GM12865 (cell line): ENCODE measurements at places on chromosomes 6 and 20.

DNA sequence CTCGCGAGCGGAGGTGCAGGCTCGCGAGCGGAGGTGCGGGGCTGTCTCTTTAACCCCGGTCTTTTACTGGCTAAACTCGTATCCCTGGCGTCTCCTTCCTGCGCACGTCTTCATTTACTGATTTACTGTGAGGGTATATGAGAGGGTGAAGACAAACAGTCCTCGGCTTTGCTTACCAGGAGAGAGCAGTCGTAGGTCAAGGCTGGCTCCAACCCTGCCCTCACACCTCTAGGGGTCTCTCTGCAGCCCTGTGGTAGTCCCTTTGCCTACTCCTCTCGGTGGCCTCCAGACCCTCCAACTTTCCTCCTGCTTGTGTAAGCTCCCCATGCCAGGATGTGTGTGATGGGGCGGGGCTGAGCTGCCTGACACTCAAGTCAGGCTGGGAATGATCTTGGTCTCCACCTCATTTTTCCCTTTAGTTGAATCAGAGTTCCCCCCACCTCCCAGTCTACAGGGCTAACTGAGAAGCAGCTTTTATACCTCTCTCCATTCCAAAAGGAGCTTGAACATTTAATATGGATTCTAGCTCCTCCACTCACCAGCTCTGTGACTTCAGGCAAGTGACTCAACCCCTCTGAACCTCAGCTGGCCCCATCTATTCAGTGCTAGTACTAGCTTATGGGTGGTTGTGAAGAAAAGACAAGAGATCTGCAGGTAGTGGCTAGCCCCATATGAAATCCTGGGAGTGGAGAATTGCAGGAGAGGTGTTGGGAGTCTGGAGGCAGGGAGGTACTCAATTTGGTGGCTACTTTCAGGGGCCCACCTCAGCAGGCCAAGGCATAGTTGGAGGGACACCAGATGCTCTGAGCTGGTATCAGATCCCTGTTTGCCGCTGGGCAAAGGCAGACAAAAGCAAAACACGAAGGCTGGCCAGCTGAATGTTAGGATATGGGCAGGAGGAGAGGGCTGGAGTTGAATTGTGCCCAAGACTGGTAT is 902 bp downstream of the SLC29A1 start:
- peak; percentile 43 for DNase-seq

GRCh38 chr6:118252474-118252873 is 295.6 kb upstream of the PLN start:
- DNase-seq, result peak; percentile 14

- no peak for DNase-seq
Observed at GRCh38 chr6:94902974-94903628, 674.2 kb upstream of the MANEA start.

DNA sequence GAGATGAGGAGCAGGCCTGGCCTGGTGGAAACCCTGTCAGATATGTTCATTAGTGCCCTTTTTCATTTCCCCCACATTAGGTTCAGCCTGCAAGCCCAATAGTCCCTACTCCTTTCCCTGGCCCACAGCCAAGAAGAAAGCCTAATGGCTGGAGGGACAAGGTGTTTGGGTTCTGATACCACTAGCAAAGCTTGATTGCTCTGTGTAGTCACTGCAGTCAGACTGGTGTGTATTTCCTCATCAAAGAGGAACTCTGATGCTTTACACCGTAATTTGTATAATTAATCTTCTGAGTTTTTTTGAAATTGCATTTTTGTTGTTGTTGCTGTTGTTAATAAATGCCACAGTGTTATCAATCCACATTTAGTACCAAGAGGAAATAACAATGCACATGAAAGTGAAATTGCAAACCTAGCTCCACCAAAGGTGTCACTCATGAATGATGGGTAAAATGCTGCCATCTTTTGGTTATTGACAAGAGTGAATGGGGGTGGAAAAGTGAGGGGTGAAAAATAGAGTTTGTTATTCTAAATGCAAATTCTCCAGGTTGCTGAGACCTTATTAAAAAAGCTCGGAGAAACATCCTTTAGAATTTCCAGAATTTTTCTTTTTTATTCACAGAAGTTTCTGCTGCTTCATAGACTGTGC is 320.2 kb upstream of the POU3F2 start:
- peak; percentile 21 for DNase-seq

GRCh38 chr20:36344517-36345132 is 38.5 kb downstream of the DLGAP4 start:
- peak; percentile 26 for DNase-seq

GRCh38 chr20:12394786-12395185 is 477.1 kb downstream of the BTBD3 start:
- no peak for DNase-seq

DNA sequence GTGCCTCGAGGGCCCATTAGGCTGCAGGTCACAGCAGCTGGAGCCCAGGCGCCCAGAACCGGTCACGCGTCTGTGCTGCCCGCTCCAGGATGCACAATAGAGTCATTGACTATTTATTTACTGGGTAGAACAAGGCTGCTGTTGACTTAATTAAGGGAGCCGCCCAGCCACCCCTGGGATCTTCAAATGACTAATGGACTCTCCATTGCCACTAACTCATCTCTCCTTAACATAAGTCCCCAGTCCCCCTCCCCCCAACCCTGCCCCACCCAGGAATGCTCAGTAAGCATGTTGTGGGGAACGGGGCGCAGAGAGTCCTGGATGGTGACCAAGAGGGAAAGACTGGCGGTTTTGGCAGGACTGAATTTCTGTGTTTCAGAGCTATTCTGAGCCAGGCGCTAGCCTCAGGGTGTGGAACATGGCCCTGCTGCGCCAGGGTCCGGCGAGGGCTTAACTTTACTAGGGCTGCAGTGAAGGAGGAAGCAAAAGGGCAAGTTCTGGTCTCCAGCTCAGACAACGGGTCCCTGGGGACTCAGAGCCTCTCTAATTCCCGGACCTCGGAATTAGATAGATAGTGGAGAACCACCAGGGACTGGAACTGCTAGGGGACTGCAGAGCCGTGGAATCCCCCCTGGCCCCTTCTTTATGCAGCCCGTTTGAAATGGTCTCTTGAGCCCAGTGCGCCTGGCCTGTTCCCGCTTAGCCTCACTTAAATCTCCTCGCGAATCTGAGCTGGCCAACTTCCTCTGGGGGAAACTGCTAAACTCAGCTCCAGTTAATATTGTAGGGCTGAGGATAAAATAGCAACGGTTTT is 1.5 kb upstream of the GRIK2 start:
- DNase-seq, result no peak

GRCh38 chr6:6994796-6995195 is 113.0 kb upstream of the RREB1 start:
- DNase-seq, result no peak

GRCh38 chr6:62103186-62103859 is 182.7 kb downstream of the KHDRBS2 start:
- DNase-seq, result no peak

GRCh38 chr6:150322466-150322871 is 46.3 kb upstream of the IYD start:
- no peak for DNase-seq

- DNase-seq, result no peak
Observed at GRCh38 chr6:3142536-3142935, 14.8 kb downstream of the TUBB2A start.

DNA sequence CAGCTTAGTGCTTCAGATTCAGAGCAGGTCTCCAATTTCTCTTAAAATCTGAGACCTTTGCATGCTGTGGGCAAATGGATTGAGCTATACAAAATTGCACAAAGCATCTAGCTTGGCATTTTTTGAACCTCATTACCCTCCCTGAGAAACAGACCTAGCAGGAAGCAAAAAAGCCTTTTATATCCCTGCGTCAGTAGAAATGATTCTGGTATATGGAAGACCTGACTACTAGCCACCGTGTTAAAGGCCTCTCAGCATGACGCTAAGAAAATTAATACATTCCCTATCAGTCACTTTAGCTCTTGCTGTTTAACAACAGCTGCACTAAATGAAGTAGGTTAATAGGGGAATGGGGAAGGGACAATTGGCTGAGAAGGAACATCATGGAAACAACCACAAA is 110.7 kb upstream of the SMLR1 start:
- DNase-seq, result no peak

DNA sequence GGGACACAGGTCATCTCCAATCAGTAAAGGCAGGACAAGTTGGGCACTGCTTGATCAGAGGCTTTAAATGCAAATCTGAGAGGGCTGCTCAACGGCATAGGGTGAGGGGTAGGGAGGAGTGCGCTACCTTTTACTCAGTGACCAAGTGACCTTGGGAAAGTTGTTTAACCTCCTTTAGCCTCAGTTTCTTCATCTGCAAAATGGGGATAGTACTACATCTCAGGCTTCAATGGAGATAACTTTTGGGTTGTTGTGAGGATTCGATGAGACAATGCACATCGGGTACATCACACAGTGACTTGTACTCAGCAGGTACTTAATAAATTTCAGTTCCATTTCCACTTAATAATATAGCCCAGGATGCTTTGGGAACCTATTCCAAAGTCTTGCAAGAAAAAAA is 22.6 kb downstream of the MDGA1 start:
- DNase-seq, result no peak

DNA sequence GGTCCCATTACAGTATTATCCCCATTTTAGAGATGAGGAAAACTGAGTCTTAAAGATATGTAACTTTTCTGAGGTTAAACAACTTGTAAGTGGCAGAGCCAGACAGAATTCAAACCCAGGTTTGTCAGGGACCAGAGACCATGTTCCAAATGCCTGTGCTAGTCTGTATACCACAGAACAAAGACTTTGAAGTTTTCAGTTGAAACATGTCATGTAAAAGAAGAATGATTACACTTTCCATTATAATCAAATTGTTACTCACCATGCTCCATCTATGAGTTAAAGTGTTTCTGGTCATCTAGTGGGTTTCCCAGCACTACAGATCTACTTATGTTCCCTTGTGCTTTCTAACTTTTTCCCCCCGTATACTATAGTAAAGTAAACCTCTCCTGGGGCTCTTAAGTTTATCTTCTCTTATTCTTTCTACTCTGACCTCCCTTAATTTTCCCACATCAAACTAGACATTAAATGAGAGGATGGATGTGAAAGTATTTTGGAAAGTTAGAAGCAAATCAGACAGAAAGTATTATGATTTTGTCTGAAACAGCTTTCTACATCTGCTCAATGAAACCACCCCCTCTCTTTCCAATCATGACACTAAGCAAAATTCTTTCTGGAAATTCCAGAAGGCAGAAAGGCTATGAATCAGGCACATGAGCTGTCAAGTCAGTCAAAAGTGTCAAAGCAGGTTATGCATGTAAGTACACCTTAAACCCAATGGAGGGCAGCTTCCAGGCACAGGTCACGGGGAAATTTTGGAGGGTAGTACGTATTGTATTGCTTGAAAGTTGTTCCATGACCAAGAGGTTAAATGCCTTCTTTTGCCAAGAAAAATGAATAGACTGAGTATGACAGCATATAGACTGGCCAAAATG is 132.7 kb upstream of the MAP3K7 start:
- no peak for DNase-seq

DNA sequence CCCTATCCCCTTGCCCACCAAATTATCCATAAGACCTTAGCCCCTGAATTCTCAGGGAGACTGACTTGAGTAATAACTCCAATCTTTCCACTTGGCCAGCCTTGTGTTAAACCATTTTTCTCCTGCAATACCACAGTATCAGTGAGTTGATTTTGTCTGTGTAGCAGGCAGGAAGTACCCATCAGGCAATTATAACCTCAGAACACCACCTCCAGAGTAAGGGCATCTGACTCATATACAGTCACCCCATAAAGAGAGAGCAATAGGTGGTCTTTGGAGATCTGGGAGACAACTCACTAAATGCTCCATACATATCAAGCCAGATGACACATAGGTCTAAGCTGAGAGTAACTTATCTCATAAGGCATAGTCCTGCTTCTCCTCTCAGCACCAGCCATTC is 83.7 kb downstream of the FILIP1 start:
- DNase-seq, result no peak

GRCh38 chr20:8318965-8319625 is 187.0 kb downstream of the PLCB1 start:
- no peak for DNase-seq

DNA sequence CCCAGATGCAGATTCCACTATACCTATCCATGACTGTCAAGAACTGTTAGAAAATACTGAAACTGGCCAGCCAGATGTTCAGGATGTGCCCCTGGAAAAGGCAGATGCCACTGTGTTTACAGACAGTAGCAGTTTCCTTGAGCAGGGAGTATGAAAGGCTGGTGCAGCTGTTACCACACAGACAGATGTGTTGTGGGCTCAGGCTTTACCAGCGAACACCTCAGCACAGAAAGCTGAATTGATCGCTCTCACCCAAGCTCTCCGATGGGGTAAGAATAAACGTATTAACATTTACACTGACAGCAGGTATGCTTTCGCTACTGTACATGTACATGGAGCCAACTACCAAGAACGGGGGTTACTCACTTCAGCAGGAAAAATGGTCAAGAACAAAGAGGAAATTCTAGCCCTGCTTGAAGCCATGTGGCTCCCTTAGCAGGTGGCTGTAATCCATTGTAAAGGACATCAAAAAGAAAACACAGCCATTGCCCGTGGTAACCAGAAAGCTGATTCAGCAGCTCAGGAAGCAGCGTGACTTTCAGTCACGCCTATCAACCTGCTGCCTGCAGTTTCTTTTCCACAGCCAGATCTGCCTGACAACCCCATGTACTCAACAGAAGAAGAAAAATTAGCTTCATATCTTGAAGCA is 459.7 kb upstream of the HTR1E start:
- DNase-seq, result peak; percentile 17

DNA sequence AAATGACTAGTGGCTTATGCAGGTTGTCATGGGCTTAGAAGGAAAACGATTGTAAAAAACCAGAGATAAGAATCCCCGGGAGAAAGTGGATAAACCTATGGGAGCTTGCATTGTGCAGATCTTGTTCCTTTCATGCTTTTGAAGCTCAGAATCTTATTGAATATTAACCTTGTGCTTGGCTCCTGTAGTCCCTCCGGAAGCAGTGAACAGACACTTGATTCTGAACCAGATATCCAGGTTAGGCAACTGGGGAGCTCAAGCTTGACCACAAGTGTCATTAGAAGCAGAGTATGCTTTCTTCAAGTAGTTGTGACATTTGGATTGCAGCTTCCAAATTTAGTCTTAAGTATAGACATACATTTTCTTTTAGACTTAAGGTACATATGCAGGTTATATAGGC is 212.6 kb upstream of the MOCS1 start:
- no peak for DNase-seq

DNA sequence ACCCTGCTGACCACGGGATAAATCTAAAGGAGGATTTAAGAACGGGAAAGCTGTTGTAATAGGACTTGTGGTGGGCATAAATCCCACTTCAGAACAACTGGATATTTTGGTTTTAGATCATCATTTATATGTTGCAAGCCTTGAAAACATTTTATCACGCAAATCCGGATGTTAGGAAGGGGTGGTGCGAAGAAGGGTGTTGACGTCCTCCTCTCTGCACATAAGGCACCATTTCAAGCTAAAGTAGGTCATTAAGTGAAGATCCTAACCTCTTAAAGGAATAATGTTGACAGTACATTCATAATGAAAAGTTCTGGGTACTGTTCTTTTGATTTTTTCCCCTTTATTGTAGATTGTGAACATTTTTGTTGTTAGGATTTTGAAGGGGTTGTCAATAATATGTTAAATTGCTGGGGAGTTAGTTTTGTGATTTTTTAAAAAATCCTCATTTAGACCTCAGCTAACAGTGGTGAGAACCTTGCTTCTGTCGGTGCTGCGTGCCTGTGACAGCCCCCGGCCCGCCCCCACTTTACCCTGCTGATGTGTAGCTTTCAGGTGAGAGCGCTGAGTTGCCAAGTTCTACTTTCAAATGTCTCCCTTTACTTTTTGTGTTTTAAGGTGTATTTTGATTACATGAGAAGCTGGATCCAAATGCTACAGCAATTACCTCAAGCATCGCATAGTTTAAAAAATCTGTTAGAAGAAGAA is 88.8 kb downstream of the MAP3K4 start:
- DNase-seq, result no peak
